ENCODE measurements at places on chromosomes 12 and 14.

- no peak for DNase-seq
Measured at GRCh38 chr14:38789805-38790204, 313.2 kb downstream of the SEC23A start.

DNA sequence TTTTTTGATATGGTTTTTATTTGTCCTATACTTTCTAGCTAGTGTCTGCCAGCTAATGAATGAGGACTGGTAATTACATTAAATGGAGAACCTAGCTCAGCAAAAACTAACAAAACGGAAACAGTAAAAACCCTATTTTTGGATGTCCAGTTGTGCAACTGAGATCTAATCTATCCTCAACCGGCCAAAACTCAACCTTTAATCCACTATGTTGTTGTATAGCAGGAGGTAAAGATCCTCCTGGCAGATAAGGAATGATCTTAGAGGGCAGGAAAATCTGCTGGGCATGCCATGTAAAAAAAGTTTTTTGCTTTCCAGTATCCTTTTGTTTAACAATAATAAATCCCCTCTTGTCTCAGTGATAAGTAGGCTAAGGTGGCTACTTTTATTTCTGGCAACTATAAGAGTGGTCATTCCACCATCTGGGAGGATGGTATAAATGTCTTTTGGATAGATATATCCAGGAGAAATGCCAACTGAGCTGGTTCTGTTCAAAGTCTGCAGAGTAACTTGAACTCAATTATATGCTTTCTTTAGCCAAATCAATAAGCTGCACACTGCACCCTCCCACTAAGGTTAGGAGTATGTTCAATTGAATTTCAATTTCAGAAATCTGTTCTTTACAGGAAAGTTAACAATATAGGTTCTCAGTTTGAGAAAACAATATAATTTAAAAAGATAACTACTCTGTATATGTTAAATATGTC lies 40.1 kb downstream of the WASHC3 start:
- DNase-seq: no peak

DNA sequence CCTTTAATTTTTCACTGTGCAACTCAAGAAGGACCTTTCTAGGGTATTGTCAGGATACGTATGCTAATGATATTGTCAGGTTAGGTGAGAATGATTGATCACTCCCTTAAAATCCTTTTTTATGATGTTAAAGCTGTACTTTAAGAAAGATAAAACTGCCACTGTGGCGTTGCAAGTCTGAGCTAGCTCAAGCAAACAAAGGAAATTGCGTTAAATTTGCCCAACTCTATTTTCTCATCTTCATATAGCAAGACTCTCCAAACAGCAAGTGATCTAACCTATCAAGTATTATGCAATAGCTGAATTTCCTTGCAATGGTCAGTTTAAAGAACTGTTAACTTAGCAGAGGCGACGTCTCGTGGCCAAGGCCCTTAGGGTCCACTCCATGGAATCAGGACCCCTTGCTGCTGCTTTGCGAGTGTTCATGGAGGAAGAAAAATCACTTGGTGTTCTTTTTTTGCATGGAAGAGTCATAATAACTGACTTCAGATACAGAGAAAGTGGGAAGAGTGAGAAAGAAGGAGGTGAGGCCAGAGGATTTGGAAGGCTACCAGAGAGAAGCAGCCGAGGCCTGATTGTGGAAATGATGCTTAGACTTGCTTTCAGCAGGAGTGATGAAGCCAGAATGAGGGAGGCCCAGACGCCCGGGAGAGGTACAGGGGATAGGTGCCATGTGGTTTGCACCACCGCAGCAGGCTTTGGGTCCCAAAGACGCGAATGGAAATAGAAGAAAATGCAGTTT lies 2.5 kb downstream of the TRAF3 start:
- no peak for DNase-seq

DNA sequence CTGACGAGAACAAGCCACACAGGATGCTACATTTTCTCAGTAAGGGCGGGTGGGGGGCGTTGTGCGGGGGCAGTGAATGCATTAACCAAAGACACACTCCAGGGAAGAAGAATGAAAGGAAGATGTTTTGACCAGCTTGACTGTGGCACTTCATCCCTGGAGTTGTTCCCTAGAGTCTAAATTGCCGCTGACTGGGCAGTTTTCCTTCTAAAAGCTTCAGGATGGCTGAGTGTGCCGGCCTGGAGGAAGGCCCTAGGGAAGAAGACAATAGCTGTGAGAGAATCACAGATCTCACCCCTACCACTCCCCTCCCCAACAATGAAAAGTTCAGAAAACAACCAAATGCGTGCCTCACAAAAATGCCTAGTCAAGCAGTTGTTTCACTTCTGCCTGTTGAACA lies 67.2 kb downstream of the NKX2-1 start:
- no peak for DNase-seq

GRCh38 chr12:38427442-38427841 lies 110.9 kb downstream of the ALG10B start:
- DNase-seq: no peak

- DNase-seq: no peak
Measured at GRCh38 chr12:118061873-118062843, 1.2 kb upstream of the WSB2 start.

DNA sequence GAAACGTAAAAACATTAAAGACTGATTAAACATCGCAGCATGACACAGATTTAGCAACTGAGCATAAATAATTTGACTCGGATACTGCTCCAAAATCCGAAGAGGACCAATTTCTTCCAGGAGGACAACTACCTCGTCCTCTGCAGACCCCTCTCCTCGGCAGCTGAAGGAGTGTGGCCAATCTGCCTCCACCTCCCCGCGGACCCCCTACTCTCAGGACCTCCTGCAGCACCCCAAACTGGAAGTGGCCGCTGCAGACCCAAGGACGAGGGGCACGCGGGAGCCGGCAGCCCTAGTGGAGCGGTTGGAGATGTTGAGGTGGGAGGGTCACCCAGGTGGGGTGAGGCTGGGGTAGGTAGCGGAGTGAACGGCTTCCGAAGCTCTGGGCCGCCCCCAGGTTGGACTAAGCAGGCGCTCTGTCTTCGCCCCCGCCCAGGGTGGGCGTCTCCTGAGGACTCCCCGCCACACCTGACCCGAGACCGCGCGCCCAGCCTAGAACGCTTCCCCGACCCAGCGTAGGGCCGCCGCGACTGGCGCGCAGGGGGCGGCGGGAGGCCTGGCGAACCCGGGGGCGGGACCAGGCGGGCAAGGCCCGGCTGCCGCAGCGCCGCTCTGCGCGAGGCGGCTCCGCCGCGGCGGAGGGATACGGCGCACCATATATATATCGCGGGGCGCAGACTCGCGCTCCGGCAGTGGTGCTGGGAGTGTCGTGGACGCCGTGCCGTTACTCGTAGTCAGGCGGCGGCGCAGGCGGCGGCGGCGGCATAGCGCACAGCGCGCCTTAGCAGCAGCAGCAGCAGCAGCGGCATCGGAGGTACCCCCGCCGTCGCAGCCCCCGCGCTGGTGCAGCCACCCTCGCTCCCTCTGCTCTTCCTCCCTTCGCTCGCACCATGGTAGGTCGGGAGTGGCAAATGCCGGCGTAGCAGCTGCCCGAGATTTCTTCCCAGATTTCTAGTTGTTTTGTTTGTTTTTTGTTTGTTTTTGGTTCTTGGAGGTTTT lies at the start of gene CALM1:
Gene CALM1 (plus strand): TSS at position 689 of the 999 bp plus-strand sequence. CDS start 202 bp downstream, at position 891.
- DNase-seq: peak; percentile 96

DNA sequence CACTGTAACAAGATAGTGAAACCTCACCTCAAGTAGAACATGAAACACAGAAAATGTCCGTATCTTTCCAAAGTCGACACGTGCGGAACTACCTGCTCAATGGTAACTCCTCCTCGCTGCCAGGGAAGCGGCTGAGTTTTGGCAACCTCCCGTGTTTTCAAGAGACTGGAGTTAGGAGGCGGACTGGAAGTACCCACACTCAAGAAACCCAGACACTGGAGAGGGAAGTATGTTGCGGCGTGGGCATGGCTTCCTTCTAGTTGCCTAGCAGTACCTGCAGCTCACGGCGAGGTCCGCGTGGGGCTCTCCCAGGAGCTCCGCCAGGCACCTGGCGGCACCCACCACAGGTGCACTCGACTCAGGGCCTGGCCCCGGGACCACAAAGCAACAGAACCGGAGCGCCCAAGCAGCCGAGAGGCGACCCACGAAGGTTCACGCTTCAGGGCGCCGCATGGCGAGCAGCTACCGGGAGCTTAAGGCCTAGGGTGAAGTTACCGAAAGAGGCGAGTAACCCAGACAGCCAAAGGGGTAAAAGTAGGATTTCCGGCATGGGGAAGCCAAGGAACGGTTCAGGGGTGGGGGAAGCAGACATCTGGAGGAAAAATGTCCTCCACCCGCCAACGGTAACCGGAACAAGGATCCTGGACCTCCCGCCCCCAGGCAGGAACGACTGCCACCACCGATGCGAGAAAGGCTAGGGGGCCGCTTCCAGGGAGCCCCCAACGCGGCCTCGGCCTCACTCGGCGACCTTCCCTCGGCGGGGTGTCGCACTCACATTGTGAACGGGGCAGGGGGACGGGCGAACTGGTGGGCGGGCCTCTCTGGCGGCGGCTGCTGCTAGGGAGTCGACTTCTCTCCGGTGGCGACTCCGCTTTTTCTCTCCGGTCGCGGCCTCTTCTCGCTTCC lies 608 bp downstream of the PTGES3 start:
- peak; percentile 31 for DNase-seq

DNA sequence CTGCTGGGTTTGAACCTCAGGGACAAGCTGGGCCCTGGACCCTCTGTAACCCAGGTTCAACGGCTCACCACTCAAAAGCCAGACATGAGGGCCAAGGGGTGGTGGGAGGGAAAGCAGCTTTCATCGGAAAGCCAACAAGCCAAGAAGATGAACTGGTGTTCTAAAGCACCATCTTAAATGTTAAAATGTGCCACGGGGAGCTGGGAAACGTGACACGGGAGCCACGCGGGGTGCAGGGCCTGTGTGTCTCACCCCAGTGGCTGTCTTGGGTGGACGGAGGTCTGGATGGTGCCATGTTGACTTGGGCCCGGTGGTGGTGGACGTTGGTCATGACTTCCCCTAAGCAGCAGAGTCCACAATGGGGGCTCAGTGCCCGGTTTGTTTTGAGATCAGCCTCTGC lies 97.7 kb upstream of the SFSWAP start:
- DNase-seq: no peak

- no peak for DNase-seq
Measured at GRCh38 chr12:47902131-47902639, 2.6 kb downstream of the VDR start.

- no peak for DNase-seq
Measured at GRCh38 chr12:32839828-32840227, 56.7 kb downstream of the PKP2 start.

GRCh38 chr12:3200032-3200617 lies 122.9 kb downstream of the TSPAN9 start:
- no peak for DNase-seq

DNA sequence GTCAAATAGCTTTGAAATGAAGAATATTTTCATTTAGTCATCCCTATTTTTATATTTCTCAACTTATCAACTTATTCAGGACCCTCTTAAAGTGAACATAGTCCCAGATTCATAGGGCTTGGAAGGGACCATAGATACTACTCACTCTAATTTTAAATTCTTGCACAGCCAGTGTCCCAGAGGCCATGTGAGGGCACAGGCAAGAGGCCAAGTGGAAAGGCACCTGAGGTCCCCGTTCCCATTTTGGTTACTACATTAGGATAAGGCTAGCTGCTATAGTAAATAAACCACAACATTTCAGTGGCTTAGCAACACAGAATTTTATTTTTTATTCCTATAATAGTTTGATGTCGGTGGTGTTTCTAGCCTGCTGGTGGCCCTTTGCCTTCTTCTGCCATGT lies 227.8 kb downstream of the SPTSSA start:
- DNase-seq: no peak

- DNase-seq: no peak
Measured at GRCh38 chr12:132955094-132956010, 754 bp downstream of the ZNF605 start.

- DNase-seq: peak; percentile 52
Measured at GRCh38 chr14:98138666-98139065, 1133.3 kb downstream of the BCL11B start.

- no peak for DNase-seq
Measured at GRCh38 chr12:12700254-12700653, 4.3 kb upstream of the GPR19 start.

GRCh38 chr14:68284834-68285233 lies 465.3 kb downstream of the RAD51B start:
- DNase-seq: no peak

GRCh38 chr12:46343118-46343852 lies 29.3 kb downstream of the SLC38A2 start:
- no peak for DNase-seq

GRCh38 chr12:104864668-104865067 lies 93.4 kb downstream of the SLC41A2 start:
- DNase-seq: no peak

- DNase-seq: no peak
Measured at GRCh38 chr14:69135133-69135532, 17.8 kb downstream of the DCAF5 start.

- peak; percentile 10 for DNase-seq
Measured at GRCh38 chr12:101671157-101671791, 26.2 kb upstream of the CHPT1 start.

DNA sequence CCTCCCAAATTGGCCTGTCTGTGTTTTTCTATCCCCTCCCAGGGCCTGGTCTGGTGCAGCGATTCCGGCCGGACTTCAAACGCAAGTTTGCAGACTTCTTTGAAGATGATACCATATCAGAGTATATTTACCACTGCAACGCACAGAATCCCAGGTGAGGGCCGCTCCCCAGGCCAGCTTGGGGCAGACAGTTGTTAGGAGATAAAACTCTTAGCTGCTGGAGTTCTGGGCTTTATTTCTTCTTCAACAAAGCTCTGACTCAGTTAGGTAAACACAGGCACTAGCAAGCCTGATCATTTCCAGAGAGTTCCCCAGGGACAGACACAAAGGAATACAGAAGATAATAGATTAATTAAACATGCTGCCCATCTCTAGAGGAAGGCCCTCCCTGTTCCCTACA lies 8.3 kb downstream of the ABHD4 start:
- no peak for DNase-seq
